ENCODE measurements at places on chromosomes 1 and 21.

GRCh38 chr1:208101661-208102431, 142.3 kb downstream of the PLXNA2 start:
- no peak for DNase-seq

DNA sequence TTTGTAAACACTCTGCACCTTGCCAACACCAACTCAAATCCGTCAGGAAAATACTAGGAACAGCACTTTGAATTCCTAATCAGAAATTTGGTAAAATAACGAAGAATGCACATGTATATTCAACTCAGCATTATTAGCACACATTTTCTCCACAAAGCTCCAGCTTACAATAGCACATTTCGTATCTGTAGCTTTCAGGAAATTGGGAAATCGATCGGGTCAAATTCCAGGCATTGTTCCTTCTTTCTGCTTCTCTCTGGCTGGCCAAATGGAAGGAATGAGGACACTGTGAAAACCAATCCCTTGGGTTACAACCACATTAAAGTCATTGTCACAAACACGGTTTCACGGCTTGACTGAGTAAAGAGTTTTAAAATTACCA, 58.6 kb downstream of the NPHP4 start:
- DNase-seq, result no peak

GRCh38 chr1:6033986-6034749, 11.5 kb upstream of the KCNAB2 start:
- peak; percentile 22 for DNase-seq

DNA sequence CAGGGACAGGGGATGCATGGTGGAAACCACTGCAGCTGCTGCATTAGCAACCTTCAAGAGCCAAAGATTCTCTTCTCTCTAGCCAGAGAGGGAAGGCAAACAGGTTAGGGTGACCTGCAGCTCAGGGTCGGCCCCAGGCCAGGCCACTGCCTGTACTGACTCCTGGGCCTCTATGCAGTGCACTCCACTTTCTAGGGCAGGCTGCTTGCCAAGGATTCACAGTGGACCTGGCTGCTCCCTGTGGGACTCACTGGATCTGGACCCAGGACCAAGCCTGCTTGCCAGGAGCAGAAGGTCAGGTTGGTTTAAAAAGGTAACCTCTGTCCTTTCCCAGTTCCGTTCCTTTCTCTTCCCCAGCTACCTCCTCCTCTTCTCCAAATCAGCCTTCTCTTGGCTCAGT, 52.4 kb downstream of the HIVEP3 start:
- no peak for DNase-seq
